ENCODE measurements at places on chromosomes 2 and 18. TPM values are rescaled to one million over a fixed set of nuclear protein-coding genes. Genes with fewer than 3 reads are reported as not detected.
A peak's percentile ranks its signal among the peaks of the same experiment; 100 is the strongest.

The DSG3 gene
- total RNA-seq: not detected

The DNPEP gene
- 42.3 TPM for total RNA-seq

The DSEL gene
- 49.8 TPM for total RNA-seq

The TEKT4 gene
- total RNA-seq: not detected

The DSG4 gene
- not detected for total RNA-seq

The CHRND gene
- total RNA-seq: not detected

The SCLY gene
- 12.7 TPM for total RNA-seq

The LYG2 gene
- total RNA-seq: not detected

The SOWAHC gene
- total RNA-seq: 13.2 TPM

DNA sequence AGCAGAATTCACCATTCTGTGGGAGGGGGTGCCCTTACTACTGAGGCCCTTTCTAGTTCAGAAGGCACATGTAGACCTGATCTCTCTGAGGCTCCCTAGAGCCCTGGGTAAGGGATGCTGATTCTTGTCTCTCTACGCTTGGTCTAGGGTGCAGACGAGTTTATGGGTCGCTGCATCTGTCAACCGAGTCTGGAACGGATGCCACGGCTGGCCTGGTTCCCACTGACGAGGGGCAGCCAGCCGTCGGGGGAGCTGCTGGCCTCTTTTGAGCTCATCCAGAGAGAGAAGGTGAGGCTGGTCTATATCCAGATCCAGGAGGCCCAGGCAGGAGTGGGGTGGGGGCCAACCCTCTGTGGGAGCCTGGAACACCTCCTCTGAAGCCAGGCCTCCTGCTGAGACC is 147.2 kb downstream of the DYSF start:
- peak; percentile 63 for DNase-seq

DNA sequence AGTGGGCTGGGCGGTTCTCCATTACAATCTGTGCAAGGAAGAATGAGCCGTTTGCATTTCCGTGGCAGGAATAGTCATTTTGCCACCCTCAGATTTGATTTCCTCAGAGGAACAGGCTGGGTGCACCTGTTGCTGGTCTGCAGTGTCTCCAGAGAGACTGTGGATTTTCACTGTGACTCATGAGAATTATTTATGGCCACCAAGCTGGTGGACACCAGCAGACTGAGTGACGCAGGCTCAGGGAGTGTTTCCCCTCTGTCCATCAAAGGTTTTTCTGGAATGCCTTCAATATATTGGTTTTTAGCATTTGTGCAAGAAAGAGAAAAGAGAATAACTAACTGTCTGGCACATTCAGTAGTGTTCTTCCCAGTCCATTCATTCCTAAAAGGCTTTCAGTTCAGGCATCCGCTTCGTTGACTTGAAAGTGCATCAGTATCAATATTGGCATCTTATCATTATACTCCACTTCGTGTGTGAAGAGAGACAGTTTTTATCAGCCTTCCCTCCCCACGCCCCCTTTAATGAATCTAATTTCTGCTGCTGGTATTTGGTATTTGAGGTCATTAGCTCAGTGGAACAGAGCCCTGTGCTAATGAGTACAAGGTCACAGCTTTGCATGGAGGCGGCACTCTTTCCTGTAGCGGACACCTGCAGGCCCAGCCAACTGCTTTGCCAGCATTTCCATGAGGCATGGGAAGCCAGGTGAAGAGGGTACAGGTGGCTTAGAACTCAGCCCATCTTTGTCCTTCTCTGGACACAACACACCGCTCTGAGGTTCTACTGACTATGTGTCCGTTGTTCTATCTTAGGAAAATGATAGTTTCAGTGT is 39.9 kb downstream of the PRKCE start:
- DNase-seq: no peak

GRCh38 chr2:191500884-191501560 is 176.9 kb upstream of the NABP1 start:
- DNase-seq: no peak

- DNase-seq: no peak
These were observed 5.0 kb upstream of the MYL12B start for GRCh38 chr18:3256693-3257626.

DNA sequence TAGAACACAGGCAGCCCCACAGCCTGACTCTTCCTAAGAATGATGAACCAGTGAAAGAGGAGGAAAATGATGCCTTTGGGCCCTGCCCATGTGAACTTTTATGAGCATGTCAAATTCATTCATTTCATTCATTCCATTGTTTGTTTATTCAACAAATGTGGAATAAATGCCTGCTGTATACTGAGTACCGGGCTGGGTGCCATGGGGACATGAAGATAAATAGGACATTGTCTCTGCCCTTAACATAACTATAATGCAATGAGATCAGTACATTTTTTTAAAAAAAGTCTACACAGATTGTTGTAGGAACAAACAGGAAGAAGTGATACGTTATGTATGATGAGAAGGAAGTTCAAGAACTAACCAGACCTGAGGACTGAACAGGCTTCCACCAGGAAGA is 14.7 kb downstream of the MREG start:
- no peak for DNase-seq

DNA sequence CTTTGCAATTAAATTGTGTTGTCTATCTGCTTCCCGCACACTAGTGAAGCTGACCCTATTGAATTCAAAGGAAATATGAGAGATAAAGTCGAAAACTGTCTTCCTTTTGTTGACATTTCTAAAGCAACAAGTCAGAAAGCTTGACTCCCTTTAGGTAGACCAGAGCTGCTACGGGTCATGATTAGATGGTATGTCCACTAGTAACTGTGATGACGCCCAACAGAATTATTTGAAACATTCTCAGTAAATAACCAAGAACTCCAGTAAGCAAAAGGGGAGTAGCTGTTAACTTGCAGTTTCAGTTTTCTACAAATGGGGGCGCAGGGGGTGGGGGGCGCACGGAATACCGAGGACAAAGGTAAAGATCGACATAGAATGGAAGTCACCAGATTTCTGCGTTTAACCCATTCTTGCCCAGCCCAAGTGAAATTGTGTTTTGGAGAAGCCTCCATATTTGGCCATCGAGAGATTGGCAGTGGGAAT is 56.4 kb downstream of the CRIM1 start:
- DNase-seq: no peak

GRCh38 chr2:208266553-208266893 is 468 bp downstream of the PIKFYVE start:
- DNase-seq: no peak

DNA sequence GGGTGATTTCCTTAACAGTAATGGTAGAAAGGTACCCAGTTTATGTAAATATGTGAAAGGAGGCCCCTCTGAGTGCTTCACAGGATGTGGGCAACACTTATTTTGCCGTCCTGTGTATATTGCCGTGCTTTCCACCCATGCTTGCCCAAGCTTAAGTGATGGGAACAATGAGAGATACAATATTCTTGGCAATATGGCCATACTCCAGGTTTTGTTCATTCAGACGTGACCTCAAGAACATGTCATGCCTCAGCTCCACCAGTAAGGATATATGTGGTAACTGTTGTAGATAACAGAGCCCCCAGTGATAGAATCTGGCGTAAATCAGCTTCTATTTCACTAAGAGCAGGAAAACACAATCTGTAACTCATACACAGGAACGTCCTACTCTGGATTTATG is 318.7 kb downstream of the PTPRM start:
- DNase-seq: no peak

DNA sequence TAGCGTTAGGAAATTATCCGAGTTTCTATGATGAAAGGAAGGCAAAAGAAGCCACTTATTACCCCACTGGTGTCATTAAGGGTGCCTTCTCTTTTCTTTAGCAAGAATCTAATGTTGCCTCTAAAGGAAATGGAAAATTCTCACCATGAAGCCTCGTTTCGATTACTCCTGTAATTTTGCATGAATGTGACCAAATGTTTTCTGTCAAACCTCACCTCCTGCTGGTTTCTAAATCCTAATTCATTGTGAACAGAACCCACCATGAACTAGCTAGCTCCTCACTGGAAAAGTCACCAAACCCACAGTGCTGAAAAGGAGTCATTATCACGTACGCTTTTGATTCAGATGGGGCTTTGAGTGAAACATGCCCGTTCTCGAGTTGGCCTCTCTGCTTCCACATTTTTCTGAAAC is 119.9 kb downstream of the COPS8 start:
- no peak for DNase-seq

DNA sequence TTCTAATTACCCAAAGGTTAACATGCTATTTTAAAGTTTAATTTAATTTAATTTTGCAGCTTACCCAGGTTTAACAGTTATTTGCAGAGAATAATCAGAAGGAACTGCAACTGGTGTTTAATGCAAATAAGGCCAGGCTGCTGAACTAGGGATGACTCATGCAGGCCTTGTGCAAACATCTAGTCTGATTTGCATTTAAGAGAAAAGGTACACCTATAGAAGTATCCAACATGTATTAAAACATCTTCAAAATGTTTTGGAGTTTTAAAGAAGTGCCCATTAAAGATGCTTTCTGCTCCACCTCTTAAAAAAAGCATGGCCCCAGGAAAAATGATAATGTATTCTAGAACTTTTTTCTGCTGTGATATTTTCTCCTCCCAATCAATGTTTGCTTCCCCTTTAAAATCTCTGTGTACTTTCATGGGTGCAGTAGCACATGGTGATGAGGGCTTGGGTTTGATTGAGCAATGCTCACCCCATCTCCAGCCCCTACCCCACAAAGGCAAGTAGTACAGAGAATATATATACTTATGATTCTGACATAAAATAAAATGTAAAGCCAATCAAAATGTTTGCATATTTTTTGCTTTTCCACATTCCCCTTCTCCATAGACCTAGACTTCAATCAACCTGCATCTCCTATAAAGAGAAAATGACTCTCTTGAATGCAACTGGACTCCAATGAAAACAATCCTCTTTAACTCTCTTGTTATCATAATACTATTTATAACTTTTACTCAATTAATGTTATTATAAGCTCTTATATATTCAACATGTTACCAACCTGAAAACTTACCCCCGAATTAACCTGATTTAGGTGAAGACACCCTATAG is 54.1 kb downstream of the ATP8B1 start:
- no peak for DNase-seq

DNA sequence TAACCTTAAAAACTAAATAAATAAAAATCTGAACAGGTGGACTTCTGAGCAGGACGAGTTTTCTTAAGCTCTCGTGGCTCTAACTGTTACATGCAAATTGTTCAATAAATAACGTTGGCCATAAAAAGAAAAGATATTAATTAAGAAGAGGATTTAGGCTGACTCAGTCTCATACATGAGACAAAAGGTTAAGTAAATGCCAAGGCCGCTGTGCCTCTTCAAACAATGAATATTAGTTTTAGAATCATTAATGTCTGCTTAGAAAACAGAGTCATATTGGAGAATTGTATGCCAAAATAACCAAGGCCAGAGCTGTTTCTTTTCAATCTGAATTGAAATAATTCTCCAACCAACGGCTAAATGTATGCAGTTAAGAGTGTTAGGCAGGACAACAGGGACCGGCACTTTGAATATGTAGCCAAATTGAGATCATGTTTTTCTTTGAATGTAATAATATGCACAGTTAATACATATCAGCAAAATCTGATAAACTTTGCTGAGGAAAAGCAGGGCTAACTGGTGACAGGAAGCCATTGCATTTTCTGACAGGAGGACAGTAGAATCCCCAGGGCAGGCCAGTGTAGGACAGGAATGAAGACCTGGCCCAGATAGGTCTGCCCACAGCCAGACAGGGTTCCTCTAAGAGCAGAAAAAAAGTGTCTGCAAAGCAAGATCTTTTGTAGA is 1041.4 kb upstream of the FANCL start:
- DNase-seq: no peak

DNA sequence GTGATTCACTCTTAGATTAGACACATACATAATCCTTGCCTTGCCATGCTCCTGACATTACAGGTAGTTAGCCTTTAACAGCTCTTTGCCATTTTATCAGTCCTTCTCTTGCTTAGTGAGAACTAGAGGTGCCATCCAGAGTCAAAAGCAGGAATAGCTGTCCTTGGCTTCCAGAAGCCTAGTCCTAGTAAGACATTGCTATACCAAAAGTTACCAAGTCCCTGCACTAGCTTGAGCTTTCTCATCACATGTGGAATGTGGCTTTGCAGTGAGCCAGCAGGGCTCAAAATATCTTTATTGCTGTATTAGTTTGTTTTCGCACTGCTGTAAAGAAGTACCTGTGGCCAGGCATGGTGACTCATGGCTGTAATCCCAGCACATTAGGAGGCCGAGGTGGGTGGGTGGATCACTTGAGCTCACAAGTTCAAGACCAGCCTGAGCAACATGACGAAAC is 104.7 kb upstream of the NOSTRIN start:
- DNase-seq: no peak

- DNase-seq: no peak
These were observed 116.4 kb downstream of the ZNF516 start for GRCh38 chr18:76378526-76379215.

GRCh38 chr18:7593218-7593819 is 26.2 kb downstream of the PTPRM start:
- DNase-seq: no peak

DNA sequence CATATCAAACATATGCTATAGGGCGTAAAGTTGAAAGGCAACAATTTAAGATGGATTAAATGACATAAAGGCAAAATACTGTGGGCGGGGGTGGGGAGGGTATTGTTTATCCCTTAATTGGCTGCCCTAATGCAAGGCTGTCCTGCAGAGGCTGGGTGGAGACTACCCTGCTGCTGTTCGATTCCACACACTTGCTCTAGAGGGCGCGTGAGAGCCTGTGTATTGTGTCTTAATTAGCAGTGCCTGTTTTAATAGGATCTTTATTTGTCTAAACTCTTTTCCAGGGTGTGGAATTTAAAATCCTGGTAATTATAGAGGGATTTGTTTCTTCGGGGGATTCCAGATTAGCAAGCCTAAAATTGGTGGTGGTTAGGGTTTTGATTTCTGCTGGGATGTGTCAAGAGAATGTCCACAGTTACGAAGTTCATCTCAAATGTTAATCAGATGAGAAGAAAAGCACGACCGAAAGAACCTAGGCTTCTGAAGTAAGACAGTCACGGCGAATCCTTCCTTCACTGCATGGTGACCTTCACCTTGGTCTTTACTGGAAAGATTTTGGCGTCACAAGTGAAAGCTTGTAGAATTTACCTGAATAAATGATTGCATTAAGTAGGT is 103.5 kb upstream of the MAP3K20 start:
- no peak for DNase-seq

- DNase-seq: no peak
These were observed 5.9 kb upstream of the NARS1 start for GRCh38 chr18:57627488-57627887.

DNA sequence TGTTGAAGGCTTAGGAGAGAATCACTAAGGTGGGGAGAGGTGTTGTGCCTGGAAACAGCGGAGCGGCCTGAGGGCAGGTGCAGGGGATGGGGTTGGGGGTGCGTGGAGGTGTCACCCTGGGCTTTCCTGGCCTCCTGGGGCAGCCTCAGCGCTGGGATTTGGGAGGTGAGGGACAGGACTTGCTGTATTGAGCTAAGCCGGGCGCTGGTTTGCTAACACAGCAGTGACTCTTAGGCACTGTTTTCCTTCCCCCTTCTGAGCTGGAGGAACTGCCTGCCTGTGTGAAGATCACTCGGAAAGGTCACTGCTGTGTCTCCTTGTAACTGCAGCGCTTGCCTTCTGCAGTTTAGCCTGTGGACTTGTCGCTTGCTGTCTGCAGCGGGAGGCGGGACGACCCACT is 21.2 kb downstream of the PRELID3A start:
- DNase-seq: no peak

- no peak for DNase-seq
These were observed 212.3 kb downstream of the BCL2 start for GRCh38 chr18:63107171-63107845.

- no peak for DNase-seq
These were observed 1.6 kb downstream of the SPRED2 start for GRCh38 chr2:65430603-65431420.

Measured in chondrocyte (in vitro differentiated cells).